ENCODE measurements at places on chromosomes 12 and 14.

DNA sequence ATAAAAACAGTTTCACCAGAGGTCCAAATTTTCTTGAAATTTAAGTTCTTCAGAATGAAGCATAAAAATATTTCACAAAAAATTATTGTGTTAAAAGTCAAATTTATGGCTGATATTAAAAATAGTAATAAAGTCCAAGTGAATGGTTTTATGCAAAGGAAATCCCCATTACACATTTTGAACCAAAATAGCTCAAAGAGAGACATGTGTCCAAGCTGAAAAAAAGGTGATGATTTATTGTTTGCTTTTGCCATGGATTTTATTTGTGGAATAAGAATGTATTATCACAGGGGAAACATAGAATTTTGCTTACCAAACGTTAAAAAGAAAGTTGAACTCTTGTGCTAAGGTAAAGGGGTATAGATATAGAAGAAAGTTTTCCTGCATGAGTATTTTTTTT lies 4.6 kb downstream of the FOXG1 start:
- DNase-seq, result no peak

- DNase-seq, result no peak
Measured at GRCh38 chr14:98168211-98168985, 1103.6 kb downstream of the BCL11B start.

DNA sequence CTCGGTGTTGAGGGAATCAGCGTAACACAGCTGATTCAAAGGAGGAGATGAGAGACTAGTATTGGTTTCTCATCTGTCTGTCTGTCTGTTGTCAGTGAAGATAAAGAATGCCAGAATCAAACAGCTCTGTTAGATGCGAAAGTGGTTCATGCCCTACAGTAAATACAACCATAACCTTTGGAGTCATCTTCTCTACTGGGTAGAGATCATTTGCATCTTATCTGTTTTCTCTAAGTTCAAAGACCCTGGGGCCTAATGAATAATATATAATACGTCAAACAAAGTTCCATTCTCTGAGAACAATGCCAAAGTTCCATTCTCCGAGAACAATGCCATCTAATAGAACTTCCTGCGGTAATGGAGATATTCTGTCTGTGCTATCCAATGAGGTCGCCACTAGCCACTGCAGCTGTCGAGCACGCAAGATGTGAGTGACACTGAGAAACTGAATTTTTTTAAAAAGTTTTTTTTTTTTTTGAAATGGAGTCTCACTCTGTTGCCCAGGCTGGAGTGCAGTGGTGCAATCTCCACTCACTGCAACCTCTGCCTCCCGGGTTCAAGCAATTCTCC lies 6.6 kb downstream of the IL31 start:
- no peak for DNase-seq

GRCh38 chr12:4174417-4174816 lies 99.1 kb upstream of the CCND2 start:
- no peak for DNase-seq

DNA sequence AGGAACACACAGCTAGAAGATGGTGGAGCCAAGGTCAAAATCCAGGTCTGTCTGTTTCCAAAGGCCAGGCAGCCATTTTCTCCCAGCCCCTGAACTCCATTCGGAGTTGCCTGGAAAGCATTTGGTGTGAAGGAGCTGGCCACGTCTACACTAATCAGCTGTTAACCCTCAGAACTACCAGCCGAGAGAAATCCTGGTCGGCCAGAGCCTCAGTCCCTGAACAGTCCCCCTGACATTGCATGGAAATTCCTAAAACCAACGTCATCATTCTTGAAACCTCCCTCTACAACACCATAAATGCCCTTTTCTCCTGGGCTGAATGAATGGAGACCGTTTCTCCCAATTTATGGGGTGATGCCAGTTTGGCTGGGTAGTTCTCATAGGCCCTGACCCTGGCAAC lies 245.6 kb downstream of the SLC41A2 start:
- no peak for DNase-seq

- DNase-seq, result no peak
Measured at GRCh38 chr12:112870267-112870980, 36.3 kb upstream of the OAS1 start.

DNA sequence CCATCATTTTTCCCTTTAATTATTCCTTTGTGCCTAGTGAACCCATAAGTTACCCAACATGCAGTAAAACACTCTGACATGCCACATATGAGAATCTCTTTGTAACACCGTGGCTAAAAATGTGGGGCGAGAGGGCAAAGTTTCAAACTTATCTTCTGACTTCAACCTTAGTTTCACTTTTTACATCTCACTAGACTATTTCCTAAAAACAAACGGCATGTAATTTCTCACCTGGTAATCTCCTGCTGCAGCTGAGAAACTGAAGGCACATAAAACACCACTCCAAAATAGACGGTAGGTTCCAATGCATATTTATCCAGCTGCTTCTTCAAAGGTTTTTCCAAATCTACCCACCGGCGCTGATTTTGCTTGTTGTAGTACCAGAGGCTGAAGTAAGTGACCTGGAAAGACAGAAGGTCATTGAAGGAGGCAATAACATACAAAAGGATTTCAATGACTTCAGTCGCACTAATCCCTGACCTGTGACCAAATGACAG lies 37.9 kb downstream of the PTPN21 start:
- no peak for DNase-seq

- DNase-seq, result no peak
Measured at GRCh38 chr12:49501895-49502294, 36.9 kb upstream of the KCNH3 start.

DNA sequence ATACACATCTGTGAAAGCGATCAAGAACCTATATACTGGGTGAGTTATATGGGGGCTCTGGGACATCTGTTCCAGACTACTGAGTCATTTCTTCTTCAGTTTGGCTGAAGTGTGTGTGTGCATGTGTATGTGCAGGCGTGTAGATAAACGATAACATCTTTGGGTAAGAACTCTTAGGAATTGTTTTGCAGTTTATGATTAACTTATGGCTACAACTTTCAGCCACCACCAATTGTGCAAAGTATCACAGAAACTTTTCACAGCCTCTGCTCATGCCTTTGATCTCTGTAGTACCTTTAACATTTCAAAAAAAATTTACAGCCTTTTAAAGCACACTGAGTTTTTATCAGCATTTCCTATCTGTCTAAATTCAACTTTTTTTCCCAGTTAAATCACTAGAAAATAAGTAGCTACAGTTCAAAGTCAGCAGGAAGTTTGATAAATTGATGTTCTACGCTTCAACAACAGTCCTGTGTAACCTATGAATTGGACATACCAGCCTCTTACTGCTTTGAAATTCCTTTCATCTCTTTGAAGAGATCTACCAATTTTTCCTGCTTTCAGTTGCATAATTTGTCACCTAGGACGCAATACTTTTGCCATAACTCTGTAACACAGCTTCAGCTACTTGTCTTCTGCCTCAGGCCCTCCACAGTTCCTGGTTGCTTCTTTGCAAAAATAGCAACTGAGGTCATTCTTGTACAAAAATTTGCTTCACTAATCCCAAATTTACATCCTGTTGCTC lies 43.0 kb downstream of the PPM1H start:
- DNase-seq, result no peak

DNA sequence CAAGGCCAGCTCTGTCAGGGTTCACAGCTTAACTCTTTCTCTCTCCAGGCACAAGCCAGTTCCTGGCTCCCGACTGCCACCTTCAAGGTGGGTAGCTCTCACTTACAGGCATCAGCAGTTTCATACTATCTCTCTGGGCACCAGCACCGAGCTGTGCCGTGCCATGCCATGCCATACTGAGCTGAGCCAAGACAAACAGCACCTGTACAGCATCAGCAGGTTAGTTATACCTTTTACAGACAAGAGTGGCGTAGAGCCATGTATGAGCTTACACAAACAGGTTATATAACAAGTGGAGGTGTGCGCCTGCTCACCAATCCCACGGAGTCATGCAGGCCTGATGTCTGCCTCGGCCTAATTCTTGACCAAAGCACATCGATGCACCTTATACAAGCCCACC lies 1098.7 kb downstream of the AACS start:
- DNase-seq, result no peak

GRCh38 chr14:61547186-61548069 lies 147.9 kb upstream of the HIF1A start:
- DNase-seq, result no peak
